Lower lobe of right lung (tissue), 2 donors: ENCODE measurements at places on chromosomes 7 and 10. TPM values are rescaled to one million over a fixed set of nuclear protein-coding genes. Genes with fewer than 3 reads are reported as not detected.

TSPAN14 gene
- total RNA-seq, result 169 TPM

TRIL gene
- 6.4 TPM for total RNA-seq

MMRN2 gene
- 53.1 TPM for total RNA-seq

- H3K4me3 ChIP-seq, result no peak overlapping the region
- H3K36me3 ChIP-seq, result no peaks in the 10 kb centered on the region
- no peaks in the 10 kb centered on the region for H3K27me3 ChIP-seq
- peaks cover 21% of the 10 kb centered on the region for H3K4me1 ChIP-seq
- H3K27ac ChIP-seq, result no peak overlapping the region
Measured at GRCh38 chr10:124058346-124059003, 34.9 kb downstream of the CHST15 start.

DNA sequence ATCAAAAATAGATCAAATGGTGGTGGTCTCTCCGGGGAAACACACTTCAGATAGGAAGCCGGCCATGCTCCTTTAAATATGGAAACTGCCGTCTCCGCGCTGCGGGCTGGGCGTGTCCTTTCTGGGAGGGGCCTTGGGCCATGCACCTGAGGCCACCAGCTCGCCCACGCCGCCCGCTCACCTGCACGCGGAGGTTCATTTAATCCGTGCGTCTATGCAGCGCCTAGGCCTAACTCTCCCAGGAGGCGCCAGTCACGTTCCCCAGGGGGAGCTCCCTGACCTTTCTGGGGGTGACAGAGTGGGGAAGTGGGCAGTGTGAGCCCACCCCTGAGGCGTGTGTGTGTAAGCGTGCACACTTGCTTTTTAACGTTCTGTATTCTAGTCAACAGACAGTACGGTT lies 64.0 kb downstream of the C10orf143 start:
- no peak overlapping the region for H3K27ac ChIP-seq
- no peaks in the 10 kb centered on the region for H3K4me1 ChIP-seq
- no peak for DNase-seq

- H3K4me1 ChIP-seq, result no peaks in the 10 kb centered on the region
- no peaks in the 10 kb centered on the region for H3K27me3 ChIP-seq
- no peak for DNase-seq
- H3K36me3 ChIP-seq, result no peaks in the 10 kb centered on the region
- H3K27ac ChIP-seq, result no peak overlapping the region
Measured at GRCh38 chr10:43427166-43427825, 9.6 kb upstream of the ZNF487 start.

- H3K4me1 ChIP-seq, result no peaks in the 10 kb centered on the region
- DNase-seq, result no peak
- H3K27me3 ChIP-seq, result no peaks in the 10 kb centered on the region
- H3K27ac ChIP-seq, result no peak overlapping the region
- H3K36me3 ChIP-seq, result no peaks in the 10 kb centered on the region
- no peak overlapping the region for H3K4me3 ChIP-seq
Measured at GRCh38 chr10:123703195-123703790, 37.1 kb downstream of the GPR26 start.

DNA sequence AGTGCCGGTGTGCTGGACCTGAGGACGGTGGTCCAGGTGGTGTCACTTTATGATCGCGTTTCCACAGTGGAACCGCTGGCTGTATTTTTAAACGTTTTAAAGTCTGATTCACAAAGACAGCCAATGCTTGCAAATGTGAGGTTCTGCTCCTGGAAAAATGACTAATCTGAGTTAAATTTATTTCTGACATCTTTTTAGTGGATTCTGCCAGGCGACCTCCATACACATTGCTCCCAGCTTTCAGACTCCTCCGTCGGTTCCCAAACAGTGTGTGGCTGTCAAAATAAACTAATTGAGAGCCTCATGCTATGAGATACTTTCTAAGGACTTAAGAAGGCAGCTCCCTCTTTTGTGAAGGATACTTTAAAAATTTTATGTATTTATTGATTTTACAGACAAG lies 12.7 kb upstream of the TTYH3 start:
- no peaks in the 10 kb centered on the region for H3K36me3 ChIP-seq
- H3K27me3 ChIP-seq, result no peaks in the 10 kb centered on the region
- no peak overlapping the region for H3K4me3 ChIP-seq
- H3K27ac ChIP-seq, result no peak overlapping the region
- DNase-seq, result no peak

DNA sequence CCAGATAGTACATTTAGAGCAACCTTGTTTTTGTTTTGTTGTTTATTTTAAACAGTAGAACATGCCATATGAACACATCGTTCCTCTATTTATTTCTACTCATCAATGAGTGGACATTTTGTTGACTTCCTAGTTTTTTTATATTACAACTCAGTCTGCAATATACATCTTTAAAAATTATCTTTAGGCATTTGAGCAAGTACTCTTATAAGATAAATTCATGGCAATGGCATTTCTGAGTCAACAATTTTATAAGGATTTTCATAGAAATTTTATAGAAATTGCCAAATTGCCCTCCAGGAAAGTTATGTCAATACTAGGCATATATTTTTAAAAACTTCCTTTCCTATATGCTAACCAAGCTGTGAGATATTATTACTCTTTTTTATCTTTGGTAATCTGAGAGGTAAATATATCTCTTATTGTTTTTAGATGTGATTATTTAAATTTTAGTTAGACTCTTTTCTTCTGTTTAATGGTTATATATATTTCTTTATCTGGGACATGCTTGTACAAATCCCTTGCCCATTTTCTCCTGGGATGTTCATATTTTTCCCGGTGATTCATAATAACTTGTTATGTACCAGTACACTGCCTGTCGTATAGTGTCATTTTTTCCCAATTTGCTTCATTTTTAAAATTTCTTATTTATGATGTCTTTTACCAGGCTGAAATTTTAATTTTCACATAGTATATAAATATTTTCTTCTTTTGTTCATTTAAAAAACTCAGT lies 50.5 kb downstream of the FZD1 start:
- no peaks in the 10 kb centered on the region for H3K36me3 ChIP-seq
- H3K27me3 ChIP-seq, result no peaks in the 10 kb centered on the region
- no peak overlapping the region for H3K27ac ChIP-seq
- H3K4me3 ChIP-seq, result no peak overlapping the region
- DNase-seq, result no peak
- H3K4me1 ChIP-seq, result no peaks in the 10 kb centered on the region

DNA sequence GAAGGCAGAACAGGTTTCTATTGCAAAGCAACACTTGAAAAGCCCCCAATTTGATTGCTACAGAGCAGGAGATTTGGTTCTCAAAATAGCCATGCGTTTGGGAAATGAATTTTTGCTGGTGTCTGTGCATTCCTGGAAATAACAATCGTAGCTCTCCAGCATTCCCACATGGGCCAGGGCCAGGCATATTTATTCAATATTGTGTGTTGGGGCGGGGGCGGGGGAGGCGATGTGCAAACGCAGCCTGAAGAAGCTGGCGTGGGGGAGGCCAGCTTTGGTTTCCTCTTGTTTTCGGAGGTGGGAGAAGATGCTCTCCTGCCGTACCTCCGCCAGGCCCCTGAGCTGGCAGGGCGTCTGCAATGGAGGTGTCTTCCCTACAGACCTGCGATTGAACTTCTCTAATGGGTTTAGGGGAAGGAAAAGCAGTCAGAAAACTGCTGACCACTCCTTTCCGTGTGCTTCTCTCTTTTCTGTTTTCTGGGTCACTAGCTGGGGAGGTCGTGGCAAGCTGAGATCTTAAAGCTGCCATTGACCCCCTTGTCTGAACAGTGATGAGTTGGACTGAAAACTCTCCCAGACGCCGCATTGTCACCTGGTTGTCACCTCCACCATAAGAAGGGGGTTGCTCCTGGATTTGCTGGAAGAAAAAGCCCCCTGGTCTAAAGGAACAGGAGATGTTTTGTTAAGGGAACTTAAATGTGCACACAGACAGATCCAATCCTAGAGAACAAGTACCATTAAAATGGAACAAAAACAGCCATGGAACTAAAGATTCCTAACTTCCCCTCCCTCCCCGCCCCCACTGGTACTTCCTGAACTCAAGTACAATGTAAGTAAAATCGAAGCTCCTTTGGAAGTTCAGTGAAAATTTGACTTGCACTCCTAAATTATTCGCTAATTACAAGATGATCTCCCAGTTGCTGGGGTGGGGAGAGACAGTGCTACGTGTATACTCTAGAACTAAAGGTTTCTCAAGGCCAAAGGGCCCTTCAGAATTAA lies 56.4 kb upstream of the HABP2 start:
- no peaks in the 10 kb centered on the region for H3K27me3 ChIP-seq
- peaks cover 57% of the 10 kb centered on the region for H3K4me1 ChIP-seq

DNA sequence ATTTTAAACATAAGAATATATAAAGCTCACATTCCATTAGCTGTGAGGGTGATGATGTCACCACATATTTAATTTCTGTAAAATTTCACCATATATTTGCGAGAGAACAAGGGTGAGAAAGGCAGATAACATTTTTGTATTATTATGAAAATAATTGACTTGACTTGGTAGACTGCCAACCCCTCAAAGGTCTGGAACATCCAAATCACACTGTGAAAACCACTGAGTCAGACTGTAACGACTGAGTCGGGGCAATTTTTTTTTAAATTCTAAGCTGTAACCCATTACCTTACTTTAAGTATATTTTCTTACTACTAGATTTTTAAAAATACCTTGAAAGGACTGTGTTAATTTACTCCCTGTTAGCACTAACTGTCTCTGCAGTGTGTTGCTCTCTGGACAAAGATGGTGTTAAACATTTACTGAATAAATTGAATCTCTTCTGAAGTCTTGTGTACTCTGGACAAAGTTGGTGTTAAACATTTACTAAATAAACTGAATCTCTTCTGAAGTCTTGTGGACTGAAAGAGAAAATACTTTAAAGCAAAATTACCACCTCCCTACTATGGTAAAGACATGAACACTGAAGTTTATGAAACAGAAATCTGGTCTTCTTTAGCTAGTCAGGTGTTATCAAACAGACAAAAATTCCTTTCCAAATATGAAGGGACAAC lies 14.1 kb downstream of the PDZD8 start:
- peaks cover 36% of the 10 kb centered on the region for H3K4me1 ChIP-seq
- no peaks in the 10 kb centered on the region for H3K36me3 ChIP-seq
- DNase-seq, result no peak
- no peak overlapping the region for H3K27ac ChIP-seq
- H3K4me3 ChIP-seq, result no peak overlapping the region

DNA sequence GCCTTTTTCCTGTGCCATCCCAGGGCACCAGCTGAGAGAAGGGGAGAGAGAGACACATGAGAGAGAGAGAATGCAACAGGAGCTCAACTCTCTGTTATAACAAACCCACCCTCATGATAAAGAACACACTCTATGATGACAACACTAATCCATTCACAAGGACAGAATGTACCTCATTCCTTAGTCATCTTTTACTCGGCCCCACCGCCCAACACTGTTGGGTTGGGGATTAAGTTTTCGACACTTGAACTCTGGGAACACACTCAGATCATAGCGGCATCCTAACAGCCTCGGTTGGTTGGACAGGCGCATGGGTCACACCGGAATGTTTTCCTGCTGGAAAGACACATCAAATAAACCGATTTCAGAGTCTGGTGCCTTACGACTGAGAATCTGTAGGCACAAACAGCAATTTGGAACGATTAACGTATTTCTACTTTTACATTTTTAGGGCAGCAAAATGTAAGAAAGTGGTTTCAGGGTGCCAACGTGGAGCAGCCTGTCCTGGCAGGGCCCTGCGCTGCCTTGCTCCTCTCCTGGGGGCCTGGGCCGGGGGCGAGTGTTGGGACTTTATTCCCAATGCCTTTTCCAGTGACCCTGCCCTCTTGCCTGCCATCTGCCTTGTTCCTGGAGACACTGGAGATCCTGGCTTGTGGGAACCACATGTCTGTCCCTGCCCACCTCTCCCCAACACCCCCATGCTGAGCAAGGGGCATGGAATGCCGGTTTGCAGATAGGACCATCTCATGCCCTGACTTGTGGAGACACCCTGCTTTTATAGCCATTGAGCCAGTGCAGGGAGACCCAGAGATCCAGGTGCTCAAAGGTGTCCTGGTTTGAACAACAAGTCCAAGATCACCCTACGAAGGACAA lies 287.0 kb downstream of the TCERG1L start:
- H3K4me3 ChIP-seq, result no peak overlapping the region
- H3K36me3 ChIP-seq, result no peaks in the 10 kb centered on the region
- H3K27ac ChIP-seq, result no peak overlapping the region
- DNase-seq, result no peak
- peaks cover 3% of the 10 kb centered on the region for H3K27me3 ChIP-seq
- H3K4me1 ChIP-seq, result no peaks in the 10 kb centered on the region

GRCh38 chr7:114715907-114716306 lies 206.0 kb upstream of the MDFIC start:
- no peak overlapping the region for H3K4me3 ChIP-seq
- no peak for DNase-seq
- no peak overlapping the region for H3K27ac ChIP-seq
- H3K4me1 ChIP-seq, result no peaks in the 10 kb centered on the region
- no peaks in the 10 kb centered on the region for H3K27me3 ChIP-seq
- no peaks in the 10 kb centered on the region for H3K36me3 ChIP-seq

DNA sequence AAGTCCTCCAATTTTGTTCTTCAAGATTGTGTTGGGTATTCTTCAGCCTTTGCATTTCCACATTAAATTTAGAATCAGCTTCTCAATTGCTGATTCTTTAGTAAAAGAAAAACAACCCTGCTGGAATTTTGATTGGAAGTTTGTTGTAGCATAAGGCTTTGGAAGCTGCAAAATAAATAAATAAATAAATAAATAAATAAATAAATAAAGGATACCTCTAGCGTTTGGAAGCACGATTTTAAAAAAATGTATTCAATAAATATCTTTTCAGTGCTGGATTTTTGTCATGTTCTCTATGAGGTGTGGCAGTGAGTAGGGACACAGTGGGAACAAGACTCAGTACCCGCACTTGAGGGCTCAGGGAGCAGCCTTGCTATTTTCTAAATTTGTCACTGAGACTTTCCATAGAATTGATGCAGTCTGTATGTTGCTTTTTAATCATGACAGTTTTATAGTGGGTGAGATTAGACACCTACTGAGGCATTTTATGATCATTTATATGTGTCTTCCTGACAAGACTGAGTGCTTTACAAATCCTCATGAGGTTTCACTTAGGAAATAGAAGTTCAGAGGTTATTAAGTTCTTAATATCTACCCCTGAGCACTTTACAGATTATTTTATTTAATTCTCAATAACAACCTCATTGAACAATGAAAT lies 22.3 kb upstream of the COMMD3 start:
- H3K27ac ChIP-seq, result no peak overlapping the region
- H3K27me3 ChIP-seq, result no peaks in the 10 kb centered on the region
- no peaks in the 10 kb centered on the region for H3K36me3 ChIP-seq
- no peak overlapping the region for H3K4me3 ChIP-seq
- no peak for DNase-seq

DNA sequence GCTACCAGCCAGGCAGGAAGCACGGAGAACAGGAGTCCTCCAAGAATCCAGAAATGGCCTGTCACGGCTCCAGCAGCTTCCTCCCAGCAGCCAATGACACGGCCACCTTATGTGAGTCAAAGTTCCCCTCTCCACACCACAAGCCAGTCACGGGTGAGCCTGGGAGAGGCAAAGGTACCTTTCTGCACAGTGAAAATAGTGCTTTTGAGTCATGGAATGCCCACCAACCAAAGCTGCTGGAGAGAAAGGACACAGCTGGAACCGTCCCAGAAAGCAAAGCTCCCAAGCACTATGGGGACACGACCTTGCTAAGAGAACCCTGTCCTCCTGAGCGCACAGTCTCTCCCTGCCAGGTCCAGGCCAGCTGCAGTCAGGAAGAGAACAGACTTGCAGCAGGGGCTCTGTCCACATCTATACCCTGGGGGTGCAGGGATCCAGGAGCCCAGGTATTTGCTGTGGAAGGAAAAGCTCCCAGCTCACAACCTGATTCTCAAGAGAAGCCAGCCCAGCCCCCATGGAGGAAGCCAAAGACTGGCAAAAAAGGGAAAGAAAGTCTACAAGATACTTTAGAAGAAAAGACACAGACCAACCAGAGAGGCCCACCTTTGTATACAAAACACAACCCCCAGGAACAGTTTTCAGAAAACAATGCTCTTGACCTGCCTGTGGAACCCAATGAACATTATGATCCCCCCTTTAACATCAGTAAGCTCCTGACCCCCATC lies 24.4 kb downstream of the C10orf71 start:
- H3K36me3 ChIP-seq, result no peaks in the 10 kb centered on the region
- H3K27ac ChIP-seq, result no peak overlapping the region
- no peaks in the 10 kb centered on the region for H3K27me3 ChIP-seq
- no peak for DNase-seq
